ENCODE measurements at places on chromosomes 1 and 21.

GRCh38 chr1:34532113-34532512, 222.7 kb upstream of the GJB5 start:
- DNase-seq: no peak

DNA sequence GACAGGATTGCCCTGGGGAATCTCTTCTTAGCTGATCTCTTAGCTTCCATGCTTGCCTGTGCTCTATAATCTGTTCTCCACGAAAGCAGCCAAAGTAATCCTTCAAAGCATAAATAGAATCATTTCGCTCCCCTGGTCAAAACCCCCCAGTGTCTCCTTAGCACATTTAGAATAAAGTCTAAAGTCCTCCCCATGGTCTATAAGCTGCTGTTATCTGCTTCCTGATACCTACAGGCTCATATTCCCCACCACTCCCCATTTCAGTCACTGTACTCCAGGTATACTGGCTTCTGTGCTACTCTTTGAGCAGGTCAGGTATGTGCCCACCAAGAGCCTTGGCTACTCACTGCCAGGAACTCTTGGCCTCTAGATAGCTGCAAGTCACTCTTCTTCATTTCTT, 2.9 kb downstream of the S100A12 start:
- DNase-seq: no peak

GRCh38 chr1:21182181-21182731, 5.6 kb upstream of the EIF4G3 start:
- no peak for DNase-seq

DNA sequence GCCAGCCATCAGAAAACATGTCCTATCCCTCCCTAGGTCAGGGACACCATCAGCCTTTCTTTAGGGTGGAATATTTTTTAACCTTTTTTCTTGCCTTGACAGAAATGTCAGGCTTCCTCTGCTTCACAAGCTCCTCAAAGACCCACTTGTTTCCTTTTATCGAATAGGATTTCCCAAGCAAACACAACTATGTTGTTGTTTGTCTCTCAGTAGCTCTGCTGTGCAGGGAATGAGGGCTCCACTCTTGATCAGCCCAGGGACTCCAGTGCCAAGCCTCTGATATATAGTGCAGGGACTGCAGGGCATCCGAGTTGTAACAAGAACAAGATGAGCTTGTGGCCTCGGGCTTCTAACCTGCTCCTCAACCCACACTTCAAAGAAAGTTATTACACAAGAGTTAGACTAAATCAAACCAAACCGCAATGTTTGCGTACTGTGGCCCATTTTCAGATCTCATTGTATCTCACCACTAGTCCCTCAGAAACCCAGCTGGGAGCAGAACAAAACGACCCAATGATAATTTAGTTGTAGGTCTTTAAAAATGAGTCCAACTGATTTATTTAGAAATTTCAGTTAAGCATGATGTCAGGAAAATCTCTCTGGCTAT, 108.1 kb downstream of the ATG4C start:
- no peak for DNase-seq

- no peak for DNase-seq
Observed at GRCh38 chr1:226976978-226977642, 37.0 kb downstream of the COQ8A start.

DNA sequence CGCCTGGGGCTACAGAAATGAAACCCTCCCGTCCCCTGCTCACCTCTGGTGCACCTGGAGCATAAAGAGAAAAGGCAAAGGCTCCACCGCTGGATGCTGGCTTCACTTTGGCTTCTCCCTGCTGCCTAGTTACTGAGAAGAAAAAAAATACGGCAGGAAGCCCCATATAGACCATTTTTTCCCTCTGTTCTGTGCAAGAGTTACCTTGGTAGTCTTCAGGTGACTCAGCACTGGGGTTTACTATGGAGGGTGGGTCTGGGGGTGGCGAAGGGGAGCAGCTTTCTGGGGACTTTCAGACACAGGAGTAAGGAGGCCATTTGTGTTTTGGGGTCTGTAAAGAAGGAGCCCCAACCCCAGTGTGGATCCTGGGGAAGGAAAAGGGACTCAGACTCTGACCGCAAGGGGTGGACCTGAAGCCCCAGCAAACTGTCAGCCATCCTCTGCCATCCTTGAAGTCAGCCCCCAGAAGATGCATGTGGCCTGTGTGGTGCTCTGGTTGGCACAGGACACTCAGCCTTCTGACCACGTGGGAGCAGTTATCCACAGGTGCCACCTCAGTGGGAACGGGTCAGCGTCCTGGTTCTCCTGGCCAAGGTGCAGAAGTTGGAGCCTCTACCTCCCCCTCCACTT, 25.9 kb upstream of the EPS8L3 start:
- no peak for DNase-seq

All from D721Med (cell line).